Fibroblast of villous mesenchyme (primary cell): ENCODE measurements at places on chromosomes 12 and 14.

- DNase-seq: no peak
Observed at GRCh38 chr14:59920378-59920683, 387 bp downstream of the LRRC9 start.

DNA sequence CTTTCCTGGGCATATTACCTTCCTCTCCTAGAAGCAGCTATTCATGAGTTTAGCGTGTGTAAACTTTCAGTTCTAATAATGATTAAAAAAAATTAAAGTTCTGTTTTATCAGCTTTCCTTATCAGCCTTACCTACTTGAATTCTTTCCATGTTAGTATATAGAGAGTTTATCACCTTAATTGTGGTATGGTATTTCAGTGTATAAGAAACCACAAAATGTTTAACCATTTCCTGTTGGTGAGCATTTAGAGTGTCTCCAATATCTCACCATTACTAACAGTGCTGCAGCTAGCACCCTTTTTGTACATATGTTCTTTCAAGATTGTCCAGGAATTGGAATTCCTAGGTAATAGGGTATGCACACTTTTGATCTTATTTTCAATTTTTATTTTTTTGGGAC is 89.5 kb downstream of the FBXO33 start:
- no peak for DNase-seq

GRCh38 chr14:41749429-41749828 is 142.8 kb downstream of the LRFN5 start:
- peak; percentile 19 for DNase-seq

GRCh38 chr12:100733817-100734593 is 60.6 kb upstream of the ANO4 start:
- DNase-seq: peak; percentile 58

GRCh38 chr14:81273961-81274575 is 53.3 kb upstream of the GTF2A1 start:
- DNase-seq: no peak

DNA sequence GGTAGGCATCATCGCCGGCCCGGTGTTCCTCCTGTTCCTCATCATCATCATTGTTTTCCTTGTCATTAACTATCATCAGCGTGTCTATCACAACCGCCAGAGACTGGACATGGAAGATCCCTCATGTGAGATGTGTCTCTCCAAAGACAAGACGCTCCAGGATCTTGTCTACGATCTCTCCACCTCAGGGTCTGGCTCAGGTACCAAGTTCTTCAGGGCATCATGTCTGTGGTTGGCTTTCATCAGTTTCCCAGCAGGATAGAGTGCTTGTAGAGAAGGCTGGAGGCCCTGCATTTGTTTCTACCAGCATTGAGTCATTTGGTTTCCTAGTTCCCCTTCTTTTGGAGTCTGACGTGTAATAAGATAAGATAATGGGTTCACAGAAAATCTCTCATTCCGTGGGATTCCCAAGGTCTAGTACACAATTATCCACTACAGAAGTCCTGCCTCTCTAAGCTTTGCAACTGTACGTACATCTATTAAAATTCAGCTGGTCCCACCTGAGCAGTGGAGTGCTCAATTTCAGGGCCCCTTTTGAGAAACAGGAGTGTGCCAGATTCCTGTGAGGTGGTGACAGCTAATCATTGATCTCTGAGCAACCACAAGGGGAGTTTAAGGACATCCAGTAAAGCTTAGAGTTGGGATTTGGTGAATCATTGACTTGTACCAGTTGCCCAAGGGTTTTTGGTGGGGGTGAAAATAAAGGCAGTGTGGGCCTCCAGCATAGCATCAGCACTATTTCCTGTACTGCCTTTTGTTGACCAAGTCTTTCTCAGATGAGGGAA is 25.1 kb downstream of the ACVR1B start:
- DNase-seq: peak; percentile 76

DNA sequence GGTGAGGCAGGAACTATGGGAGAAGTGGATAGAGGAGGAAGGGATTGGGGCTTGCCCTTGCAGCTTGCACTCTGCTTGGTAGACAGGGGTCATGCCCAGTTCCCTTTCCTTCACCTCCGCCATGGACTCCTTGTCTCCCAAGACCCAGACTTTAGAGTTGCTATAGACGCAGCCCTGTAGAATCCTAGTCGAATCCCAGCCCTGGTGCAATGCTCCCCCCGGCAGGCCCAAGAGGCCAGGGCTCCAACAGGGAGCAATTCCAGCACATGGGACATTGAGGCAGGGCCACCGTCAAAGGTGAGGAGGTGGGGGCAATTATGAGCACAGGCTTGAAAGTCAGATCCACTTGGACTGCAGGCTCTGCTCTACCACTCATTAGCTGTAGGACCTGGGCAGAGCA is 29.5 kb upstream of the BCDIN3D start:
- no peak for DNase-seq

DNA sequence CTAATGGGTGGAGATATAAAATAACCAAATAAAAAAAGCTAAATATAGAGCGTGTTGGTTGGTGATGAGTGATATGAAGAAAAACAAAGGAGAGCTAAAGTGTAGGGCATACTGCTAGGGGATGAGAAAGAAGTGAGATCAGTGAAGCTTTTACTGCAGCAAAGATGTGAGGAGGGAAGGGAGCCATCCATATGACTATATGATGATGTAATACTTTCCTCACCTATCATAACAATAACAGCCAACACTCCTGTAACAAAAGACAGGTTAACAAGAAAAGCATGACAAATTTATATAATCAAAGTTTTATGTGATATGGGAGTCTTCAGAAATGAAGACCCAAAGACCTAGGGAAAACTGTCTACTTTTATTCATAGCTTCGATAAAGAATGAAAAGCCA is 57.4 kb upstream of the LRFN5 start:
- no peak for DNase-seq

DNA sequence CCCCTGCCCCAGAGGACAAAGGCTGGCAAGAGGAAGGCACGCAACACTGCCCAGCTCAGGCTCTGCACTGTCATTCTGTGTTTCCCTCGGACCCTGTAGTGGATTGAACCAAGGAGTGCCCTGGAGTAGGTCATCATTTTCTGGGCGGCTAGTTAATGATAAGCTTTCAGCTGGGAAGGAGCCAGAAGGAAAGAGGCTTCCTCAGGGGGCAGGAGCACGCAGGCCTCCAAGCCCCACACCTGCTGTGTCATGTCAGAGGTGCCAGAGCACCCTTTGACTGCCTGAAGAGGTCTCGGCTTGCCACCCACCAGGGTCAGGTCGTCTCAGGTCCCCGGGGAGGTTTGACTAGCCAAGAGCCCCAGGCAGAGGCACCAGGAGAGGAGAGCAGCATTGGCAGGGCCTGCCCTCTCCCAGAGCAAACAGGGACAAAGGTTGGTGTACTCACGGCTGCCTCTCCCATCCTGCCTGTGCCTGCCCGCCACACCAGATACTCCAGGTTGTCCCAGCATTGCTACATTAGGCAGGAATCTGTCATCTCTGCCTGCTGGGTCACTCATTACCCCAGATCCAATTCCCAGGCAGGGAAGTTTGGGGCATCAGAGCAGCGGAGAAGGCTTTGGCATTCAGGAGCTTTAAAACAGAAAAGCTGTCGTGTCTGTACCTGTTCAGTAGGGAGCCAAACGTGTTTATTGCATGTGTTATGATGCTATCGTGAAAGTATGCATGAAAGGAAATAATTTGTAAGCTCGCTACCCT is 33.5 kb upstream of the ATP2A2 start:
- DNase-seq: no peak

- DNase-seq: no peak
Observed at GRCh38 chr14:85519661-85520305, 10.2 kb upstream of the FLRT2 start.

DNA sequence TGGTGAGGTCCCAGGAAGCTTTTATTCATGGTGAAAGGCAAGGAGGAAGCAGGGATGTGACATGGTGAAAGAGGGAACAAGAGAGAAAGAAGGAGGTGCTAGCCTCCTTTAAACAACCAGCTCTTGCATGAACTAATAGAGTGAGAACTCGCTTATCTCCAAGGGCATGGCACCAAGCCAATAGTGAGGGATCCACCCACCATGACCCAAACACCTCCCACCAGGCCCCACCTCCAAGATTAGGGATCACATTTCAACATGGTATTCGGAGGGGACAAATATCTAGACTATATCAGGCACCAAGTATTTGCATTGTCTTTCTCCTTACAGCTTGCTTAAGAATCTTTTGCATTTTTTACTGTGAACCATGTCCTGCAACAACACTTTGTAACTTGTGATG is 91.9 kb upstream of the DHRS4 start:
- no peak for DNase-seq

DNA sequence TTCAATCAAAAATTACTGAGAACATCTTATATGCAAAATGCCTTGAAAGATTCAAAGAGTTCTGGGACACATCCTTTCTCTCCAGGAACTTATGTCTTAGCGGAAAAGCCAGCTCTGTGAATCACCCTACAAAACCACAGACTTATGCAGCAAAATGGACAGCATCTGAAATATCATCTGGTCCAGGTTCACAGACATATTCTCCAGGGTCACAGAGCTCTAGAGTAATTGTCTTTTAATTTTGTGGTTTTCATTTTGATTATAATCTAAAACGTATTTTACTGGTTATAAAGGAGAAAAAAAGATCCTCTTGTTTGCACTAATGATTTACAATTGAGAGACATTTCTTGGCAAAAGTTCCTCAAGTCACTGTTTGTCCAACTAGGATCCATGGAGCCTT is 246.2 kb downstream of the MSRB3 start:
- DNase-seq: peak; percentile 88

- no peak for DNase-seq
Observed at GRCh38 chr14:88791252-88791621, 1.5 kb downstream of the EML5 start.

DNA sequence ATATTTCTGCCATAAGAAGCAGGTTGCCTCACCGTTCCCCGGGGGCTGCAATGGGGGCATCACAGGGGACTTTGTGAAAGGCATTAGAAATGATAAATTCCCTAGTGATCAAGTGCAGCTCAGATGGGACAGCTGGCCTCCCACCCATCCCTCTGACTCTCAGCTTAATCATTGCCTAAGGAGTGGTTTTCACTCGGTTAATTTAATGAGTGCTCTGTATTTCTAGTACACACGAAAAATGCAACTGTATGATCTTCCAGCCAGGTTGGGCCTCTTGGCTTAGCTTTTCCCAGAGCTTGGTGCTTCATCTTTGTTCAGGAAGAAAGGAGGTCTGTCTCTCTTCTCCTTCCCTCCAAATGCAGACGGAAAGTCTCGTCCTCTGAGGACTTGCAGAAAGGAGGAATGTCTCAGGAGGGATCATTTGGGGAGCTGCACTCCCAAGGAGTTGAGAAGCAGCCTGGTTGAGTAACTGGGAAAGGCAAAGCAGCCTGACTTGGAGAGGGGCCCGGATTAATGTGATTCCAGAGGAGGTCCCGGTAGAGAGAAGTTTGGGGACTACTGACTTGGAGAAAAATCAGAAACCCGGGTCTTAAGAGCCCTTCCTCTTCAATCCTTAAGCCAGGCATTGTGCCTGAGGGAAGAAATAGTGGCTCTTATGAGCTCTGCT is 7.2 kb downstream of the CD9 start:
- DNase-seq: no peak

- DNase-seq: no peak
Observed at GRCh38 chr12:105071981-105072380, 12.3 kb downstream of the ALDH1L2 start.

DNA sequence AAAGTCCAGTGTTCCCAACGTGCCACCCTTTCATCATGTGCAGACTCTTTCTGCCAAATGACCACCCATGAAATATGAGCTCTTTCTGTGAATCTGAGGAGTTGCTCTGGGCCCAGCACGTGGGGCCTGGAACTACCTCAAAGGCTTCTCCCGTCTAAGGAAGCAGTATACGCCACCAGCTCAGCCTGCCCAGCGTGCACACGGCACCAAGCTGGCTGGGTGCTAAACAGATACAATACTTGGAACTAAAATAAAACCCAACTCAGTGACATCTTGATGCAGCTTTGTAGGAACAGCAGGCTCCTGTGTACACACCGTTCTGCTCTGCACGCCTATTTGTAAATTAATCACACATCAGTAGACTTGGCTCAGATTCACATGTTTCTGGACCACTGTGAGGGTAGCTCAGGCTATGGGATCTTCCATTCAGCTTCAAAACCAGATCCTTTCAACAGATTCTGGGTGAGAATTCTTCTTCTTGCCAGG is 74.8 kb downstream of the ARL6IP4 start:
- DNase-seq: no peak
